H1 (cell line): ENCODE measurements at places on chromosomes 1 and 21.

- H3K27ac ChIP-seq, result no peak overlapping the region
- no peak overlapping the region for H3K4me3 ChIP-seq
- H3K36me3 ChIP-seq, result no peaks in the 10 kb centered on the region
- peaks cover 11% of the 10 kb centered on the region for H3K4me1 ChIP-seq
- DNase-seq, result no peak
Measured at GRCh38 chr1:161267321-161267720, 8.8 kb downstream of the PCP4L1 start.

DNA sequence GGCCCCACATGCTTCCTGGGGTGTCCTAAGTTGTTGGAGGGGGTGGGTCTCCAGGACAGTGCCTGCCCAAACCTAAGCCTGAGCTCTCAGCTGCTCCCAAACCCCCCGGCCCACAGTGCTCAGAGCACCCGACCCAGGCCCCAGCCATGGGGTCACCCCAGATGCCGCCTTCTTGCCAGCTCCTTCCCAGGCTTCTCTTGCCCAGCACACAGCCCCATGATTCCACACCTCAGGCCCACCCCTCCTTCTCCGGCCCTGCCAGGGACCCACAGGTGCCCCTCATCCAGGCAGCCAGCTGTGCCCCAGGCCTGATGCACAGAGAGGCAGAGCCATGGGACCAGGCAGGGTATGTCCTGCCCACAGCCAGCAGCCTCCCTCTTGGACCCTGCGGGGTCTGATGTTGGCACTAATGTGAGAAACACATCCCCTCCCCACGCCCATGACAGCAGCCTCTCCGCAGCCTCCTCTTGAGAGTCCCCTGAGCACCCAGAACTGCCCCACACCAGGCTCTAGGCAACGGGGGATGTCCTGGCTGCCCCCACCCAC is 4.9 kb downstream of the WNT9A start:
- H3K4me3 ChIP-seq, result no peak overlapping the region
- no peaks in the 10 kb centered on the region for H3K27me3 ChIP-seq
- H3K36me3 ChIP-seq, result no peaks in the 10 kb centered on the region
- DNase-seq, result no peak

DNA sequence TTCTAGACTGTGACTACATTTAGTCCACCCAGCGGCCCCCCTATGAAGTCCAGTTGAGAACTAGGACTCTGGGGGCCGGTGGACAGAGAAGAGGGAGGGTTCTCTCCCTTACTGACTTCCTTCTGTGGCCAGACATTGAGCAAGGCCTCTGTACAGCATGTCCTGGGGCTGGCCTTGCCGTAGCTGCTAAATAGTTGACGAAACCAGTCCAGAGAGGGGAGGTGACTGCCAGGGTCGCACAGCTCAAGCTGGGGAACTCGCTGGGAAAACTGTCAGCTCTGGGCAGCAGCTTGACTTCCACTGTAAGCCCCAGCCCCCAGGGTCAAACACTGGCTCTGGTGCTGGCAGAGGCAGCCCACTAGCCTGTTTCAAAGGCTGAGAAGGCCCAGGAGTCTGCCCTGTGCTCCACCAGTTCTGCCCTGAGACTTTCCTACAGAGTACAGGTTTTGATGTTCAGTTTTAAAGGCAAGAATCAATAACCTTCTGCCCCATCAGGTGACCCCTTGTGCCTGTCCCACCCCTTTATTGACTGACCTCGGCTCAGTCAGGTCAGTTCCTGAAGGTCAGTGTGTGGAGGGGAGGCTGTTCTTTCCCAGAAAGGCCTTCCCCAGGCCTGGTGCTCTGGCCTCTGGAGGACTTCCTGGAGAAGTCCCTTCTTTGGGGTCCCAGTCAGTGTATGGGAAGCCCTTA is 14.1 kb downstream of the PCSK9 start:
- H3K36me3 ChIP-seq, result no peaks in the 10 kb centered on the region; the same call in 1 of the 2 replicates
- H3K4me3 ChIP-seq, result no peak overlapping the region
- DNase-seq, result no peak
- no peak overlapping the region for H3K27ac ChIP-seq
- no peaks in the 10 kb centered on the region for H3K27me3 ChIP-seq

DNA sequence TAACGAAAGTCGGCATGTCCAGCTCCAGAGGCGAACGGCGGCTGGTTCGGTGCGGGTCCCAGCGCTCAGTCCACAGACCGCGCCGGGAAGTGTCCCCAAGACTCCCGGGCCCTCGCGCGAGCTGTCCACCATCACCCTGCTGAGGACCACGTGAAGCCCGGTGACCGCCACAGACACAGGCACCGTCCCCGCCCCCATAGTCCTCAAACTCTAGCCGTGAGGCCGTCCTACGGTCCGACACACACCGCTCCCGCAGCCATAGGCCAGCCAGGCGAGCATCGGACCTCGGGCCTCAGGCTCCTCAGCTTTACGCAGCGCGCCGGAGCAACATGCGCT is 535 bp downstream of the SETD4 start:
- DNase-seq, result peak; percentile 70
- H3K27me3 ChIP-seq, result no peaks in the 10 kb centered on the region
- H3K4me3 ChIP-seq, result peak overlapping the region; percentile 67
- peaks cover 3% of the 10 kb centered on the region for H3K4me1 ChIP-seq

DNA sequence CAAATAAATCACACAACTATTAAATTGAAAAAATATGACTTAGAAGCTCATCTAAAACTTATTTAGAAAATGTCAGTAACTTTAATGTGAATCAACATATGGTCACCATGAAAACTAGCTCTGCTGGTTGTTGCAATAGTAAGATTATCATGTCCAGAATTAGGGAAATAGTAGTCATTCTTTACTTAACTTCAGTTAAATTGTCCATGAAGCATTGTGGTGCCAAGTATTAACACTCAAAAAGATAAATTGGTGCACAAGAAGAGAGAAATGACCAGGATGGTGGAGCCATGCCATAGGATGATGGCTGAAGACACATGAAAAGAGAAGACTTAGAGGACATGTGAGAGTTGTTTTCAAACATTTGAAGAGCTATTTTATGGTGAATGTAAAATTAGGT is 130.2 kb upstream of the PTGFR start:
- H3K27ac ChIP-seq, result no peak overlapping the region
- no peak for DNase-seq
- no peaks in the 10 kb centered on the region for H3K27me3 ChIP-seq

GRCh38 chr1:224770336-224770693 is 154.2 kb downstream of the CNIH3 start:
- H3K36me3 ChIP-seq, result no peaks in the 10 kb centered on the region
- DNase-seq, result no peak
- H3K27me3 ChIP-seq, result no peaks in the 10 kb centered on the region

DNA sequence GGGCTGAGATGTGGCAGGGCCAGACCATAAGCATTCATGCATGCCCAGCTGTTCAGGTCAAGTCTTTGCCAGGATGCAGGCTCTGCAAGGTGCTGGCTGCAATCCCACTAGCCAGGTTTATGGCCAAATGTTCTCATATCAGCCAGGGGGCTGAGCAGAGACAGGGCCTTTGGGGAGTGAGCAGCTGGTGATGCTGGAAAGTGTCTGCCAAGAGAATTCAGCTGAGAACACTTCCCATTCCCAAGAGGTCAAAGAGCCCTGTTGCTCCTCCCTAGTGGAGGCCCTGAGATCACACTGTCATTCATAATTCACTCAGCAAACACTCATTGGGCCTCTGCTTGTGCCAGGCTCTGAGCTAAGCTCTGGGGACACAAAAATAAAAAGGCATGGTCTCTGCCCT is 150.3 kb downstream of the DMRTA2 start:
- DNase-seq, result no peak
- H3K4me3 ChIP-seq, result no peak overlapping the region
- no peak overlapping the region for H3K27ac ChIP-seq
- peaks cover 2% of the 10 kb centered on the region for H3K4me1 ChIP-seq
- H3K27me3 ChIP-seq, result no peaks in the 10 kb centered on the region

GRCh38 chr1:35564037-35564883 is 6.7 kb downstream of the NCDN start:
- H3K4me1 ChIP-seq, result no peaks in the 10 kb centered on the region
- peak; percentile 94 for DNase-seq
- H3K36me3 ChIP-seq, result peaks cover 14% of the 10 kb centered on the region; the same call in 1 of the 2 replicates
- no peak overlapping the region for H3K27ac ChIP-seq
- H3K27me3 ChIP-seq, result peaks cover under 1% of the 10 kb centered on the region; the same call in 1 of the 2 replicates

DNA sequence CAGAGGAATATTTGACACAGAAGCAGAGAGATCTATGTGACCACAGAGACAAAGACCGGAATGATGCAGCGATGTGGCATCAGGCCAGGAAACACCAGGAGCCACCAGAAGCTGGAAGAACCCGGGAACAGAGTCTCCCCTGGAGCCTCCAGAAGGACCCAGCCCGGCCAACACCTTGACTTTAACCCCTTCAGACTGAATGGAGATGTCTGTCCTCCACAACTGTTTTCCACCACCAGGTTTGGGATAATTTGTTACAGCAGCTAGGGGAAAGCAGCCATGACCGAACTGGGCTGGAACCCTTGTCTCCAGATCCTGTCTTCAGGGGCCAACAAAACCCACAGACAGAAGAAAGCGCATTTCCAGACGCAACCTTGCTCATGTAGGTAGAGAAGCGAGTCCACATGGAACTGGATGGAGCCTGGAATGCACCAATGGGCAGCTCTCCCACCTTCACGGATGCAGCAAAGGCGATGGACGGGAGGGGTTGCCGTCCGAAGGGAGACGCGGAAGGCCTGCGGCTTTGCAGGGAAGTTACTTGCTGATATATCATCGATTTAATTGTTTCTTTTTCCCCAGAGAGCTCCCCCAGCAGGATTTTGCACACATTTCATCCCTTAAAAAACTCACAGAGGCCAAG is 396.6 kb downstream of the NPHP4 start:
- DNase-seq, result no peak
- H3K27me3 ChIP-seq, result no peaks in the 10 kb centered on the region
- H3K4me3 ChIP-seq, result no peak overlapping the region

GRCh38 chr1:167090314-167090942 is at the start of gene GPA33:
TSS of gene GPA33 (minus strand) at chr1:167090377. CDS start at chr1:167090287, 90 bp downstream.
- H3K36me3 ChIP-seq, result no peaks in the 10 kb centered on the region
- H3K4me1 ChIP-seq, result peaks cover 4% of the 10 kb centered on the region; the same call in 1 of the 2 replicates
- no peak within 1 kb of the TSS for H3K27ac ChIP-seq

DNA sequence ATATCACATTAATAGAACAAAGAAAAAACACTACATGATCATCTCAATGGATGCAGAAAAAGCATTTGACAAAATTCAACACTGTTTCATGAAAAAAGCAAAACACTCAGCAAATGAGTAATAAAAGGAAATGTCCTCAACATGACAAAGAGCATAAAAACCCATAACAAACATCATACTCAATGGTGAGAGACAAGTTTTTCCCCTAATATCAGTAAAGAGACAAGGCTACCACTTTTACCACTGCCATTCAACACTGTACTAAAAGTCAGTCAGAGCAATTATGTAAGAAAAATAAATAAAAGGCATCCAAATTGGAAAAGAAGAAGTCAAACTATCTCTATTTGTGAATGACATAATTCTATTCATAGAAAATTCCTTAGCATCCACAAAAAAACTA is 64.3 kb downstream of the ZNF644 start:
- no peaks in the 10 kb centered on the region for H3K27me3 ChIP-seq
- no peak overlapping the region for H3K4me3 ChIP-seq
- no peaks in the 10 kb centered on the region for H3K4me1 ChIP-seq

- no peak overlapping the region for H3K27ac ChIP-seq
- no peaks in the 10 kb centered on the region for H3K36me3 ChIP-seq
- no peak overlapping the region for H3K4me3 ChIP-seq
- H3K4me1 ChIP-seq, result no peaks in the 10 kb centered on the region
Measured at GRCh38 chr1:71706029-71706671, 576.2 kb downstream of the NEGR1 start.

DNA sequence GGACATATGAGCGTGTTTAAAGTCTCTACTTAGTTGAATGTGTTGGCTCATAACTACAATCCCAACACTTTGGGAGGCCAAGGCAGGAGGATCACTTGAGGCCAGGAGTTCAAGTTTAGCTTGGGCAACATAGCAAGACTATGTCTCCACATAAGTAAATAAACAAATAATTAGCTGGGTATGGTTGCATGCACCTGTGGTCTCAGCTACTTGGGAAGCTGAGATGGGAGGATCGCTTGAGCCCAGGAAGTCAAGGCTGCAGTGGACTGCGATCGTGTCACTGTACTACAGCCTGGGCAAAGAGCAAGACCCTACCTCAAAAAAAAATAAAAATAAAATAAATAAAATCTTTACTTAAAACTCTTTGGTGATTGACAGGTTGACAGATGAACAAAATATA is 13.0 kb upstream of the PDIK1L start:
- no peak for DNase-seq
- no peak overlapping the region for H3K27ac ChIP-seq
- peaks cover 15% of the 10 kb centered on the region for H3K4me1 ChIP-seq
- no peaks in the 10 kb centered on the region for H3K36me3 ChIP-seq

GRCh38 chr21:32578107-32578691 is 7.1 kb downstream of the TCP10L start:
- H3K27me3 ChIP-seq, result no peaks in the 10 kb centered on the region
- no peak overlapping the region for H3K27ac ChIP-seq
- no peaks in the 10 kb centered on the region for H3K36me3 ChIP-seq
- no peak overlapping the region for H3K4me3 ChIP-seq

DNA sequence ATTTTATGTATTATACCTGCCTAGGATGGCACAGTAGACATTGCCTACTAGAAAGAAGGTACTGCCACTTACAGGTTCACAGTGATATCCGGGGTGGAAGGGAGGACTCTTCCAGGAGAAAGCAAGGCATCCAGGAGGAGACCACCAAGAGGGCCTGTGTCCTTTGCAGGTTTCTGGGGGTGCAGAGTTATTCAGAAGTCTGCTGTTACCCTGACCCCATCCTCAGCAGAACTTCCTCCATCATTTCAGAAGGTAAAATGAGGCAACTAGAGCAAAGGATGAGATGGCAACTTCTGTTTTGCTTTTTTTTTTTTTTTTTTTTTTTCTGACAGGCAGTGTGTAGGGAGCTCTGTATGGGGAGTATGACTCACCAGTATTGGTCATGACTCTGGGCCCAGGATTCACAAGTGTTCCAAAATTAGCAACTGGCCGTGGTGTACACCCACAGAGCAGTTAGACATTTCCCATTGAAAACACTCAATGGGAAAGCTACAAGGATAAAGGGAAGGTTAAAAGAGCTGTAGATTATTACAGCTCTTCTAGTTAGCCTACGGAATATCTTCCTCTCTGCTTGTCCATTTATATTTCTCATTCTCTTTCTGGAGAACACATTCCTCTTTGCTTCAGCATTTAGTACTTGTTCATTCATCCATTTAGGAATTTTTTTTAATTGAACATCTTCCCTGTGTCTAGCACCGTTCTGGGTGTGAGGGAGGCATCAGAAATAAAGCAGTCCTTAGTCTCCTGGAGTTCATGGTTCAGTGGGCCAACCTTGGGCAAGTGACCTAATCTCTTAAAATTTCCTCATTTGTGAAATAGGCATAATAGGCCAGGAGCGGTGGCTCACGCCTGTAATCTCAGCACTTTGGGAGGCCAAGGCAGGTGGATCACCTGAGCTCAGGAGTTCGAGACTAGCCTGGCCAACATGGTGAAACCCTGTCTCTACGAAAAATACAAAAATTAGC is 50.5 kb upstream of the PPP2R5A start:
- H3K36me3 ChIP-seq, result no peaks in the 10 kb centered on the region
- no peak overlapping the region for H3K4me3 ChIP-seq
- H3K27ac ChIP-seq, result no peak overlapping the region
- no peak for DNase-seq
- no peaks in the 10 kb centered on the region for H3K27me3 ChIP-seq

- H3K27me3 ChIP-seq, result peaks cover 4% of the 10 kb centered on the region; the same call in 1 of the 2 replicates
- no peaks in the 10 kb centered on the region for H3K36me3 ChIP-seq
- no peak overlapping the region for H3K4me3 ChIP-seq
- DNase-seq, result no peak
- no peaks in the 10 kb centered on the region for H3K4me1 ChIP-seq
Measured at GRCh38 chr21:43869486-43870325, 4.7 kb downstream of the AGPAT3 start.

- H3K27ac ChIP-seq, result no peak overlapping the region
- DNase-seq, result no peak
- no peak overlapping the region for H3K4me3 ChIP-seq
- no peaks in the 10 kb centered on the region for H3K27me3 ChIP-seq
- H3K36me3 ChIP-seq, result no peaks in the 10 kb centered on the region
- peaks cover 2% of the 10 kb centered on the region for H3K4me1 ChIP-seq
Measured at GRCh38 chr1:174786760-174787159, 213.0 kb upstream of the CACYBP start.
